ENCODE measurements at places on chromosomes 6 and 20.
A peak's percentile ranks its signal among the peaks of the same experiment; 100 is the strongest.

- DNase-seq = no peak
Measured at GRCh38 chr20:54017846-54018245, 52.5 kb downstream of the BCAS1 start.

GRCh38 chr20:49375170-49375569, 97.3 kb upstream of the ZNFX1 start:
- no peak for DNase-seq

- peak; percentile 40 for DNase-seq
Measured at GRCh38 chr6:1770968-1771723, 161.4 kb downstream of the FOXC1 start.

DNA sequence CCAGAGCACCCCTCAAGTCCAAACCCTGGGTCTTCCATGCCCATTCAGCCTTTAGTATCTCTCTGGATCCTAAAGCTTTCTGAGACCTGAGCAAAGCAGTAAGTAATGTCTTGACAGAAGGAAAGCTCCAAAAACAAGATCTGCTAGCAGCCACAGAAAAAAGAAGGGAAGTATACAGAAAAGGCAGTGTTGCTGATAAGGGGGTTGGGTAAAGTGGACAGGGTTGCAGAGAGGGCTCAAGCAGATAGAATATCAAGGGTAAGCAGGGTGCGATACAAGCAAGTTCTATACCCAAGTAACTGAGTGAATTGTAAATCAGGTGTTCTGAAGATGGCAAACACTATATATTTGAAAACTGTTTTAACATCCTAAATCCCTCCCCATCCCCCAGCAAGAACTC, 113.4 kb upstream of the CARMIL1 start:
- DNase-seq = no peak

DNA sequence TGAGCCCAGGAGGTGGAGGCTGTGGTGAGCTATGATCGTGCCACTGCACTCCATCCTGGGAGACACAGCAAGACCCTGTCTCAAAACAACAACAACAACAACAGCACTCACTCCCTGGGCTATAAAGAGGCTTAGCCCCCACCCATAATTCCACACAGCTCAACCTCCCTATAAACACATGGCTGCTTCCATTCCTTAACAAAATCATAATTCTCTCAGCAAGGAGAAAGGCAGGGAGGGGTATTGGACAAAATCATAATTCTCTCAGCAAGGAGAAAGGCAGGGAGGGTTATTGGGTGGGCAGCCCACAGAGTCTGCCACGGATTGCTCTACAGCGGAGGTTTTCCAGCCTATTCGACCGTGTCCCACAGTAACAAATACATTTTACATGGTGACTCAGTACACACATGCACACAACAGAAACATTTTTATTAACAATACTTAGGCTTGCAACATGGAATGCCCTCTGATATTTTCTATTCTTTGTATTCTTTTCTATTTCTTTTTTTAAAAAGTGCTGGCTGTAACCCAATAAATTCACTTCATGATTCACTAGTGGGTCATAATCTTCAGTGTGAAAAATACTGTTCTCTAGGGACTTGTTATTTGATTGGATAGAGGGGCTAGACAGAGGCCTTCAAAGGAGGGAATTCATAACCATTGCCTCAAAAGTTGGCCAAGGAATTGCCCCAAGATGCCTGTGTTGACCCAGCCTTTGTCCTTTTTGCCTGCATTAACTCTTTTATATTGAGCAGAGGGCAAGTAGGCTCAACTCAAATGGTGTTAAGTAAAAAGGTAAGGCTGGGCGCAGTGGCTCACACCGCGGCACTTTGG, 50.6 kb upstream of the ZMYND8 start:
- DNase-seq = no peak

- DNase-seq = no peak
Measured at GRCh38 chr6:26159357-26160273, 72.4 kb downstream of the HFE start.

- DNase-seq = no peak
Measured at GRCh38 chr6:56851074-56851473, 103.8 kb upstream of the BEND6 start.

GRCh38 chr6:45433533-45434380, 56.0 kb upstream of the SUPT3H start:
- no peak for DNase-seq

GRCh38 chr6:106281661-106282060, 43.9 kb downstream of the ATG5 start:
- no peak for DNase-seq

- no peak for DNase-seq
Measured at GRCh38 chr6:108937170-108937569, 88.9 kb downstream of the ARMC2 start.

DNA sequence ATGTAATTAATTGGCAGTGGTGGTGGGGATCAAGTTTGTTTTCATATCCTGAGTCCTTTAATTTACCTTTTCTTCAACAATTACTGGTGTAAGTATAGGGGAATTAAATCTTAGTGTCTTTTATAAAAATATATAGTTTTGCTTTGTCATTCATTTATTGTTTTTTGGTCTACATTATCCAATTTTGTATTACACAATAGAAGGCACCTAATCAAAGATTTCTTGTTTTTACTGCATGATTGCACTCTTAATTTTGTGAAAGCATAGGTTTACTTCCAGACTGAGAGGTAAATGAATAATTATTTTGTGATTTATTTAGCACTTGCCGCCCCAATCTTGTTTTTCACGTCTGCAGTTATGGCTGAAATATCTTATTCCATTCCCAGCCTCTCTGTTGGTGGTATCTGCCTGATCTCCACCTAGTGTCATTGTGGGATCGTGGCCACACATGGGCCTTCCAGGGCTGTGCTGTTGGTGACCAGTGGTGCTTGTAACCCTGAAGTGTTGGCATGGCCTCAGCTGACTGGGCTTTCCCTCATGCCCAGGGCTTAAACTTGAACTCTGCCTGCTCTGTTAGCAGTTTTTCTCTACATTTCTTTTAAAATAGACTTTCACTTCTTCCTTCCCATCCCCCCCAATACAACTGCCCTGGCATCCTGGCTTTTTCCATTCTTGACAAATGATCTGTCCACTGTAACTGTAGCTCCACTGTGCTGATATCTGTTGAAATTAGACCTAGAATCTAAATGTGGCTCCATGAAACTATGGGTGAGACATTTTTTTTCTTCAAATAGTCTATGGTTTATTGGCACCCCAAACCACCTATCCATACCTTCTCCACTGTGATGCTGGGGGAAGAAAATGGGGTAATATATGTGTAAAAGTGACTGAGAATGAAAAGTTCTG, 24.8 kb downstream of the E2F3 start:
- no peak for DNase-seq

DNA sequence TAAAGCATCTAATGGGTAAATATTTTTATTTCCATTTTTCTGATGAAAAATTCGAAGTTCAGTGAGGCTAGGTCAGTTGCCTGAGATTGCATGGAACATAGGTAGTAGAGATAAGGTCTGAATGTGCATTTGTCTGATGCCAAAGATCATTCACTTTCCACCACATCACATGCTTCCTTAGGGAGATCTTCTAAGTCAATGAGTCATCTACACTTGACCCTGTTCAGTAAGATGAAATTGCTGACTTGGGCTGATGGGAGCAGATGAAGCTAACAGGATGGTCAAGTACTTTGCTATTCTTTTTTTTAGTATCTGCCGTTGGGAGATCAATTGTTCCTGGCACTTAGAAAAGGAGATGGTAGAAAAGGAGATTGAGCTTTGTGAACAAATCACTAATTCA, 511.3 kb downstream of the PHF3 start:
- no peak for DNase-seq

- no peak for DNase-seq
Measured at GRCh38 chr6:39051399-39052122, 3.0 kb downstream of the GLP1R start.

- no peak for DNase-seq
Measured at GRCh38 chr6:53967415-53967814, 143.8 kb upstream of the MLIP start.

DNA sequence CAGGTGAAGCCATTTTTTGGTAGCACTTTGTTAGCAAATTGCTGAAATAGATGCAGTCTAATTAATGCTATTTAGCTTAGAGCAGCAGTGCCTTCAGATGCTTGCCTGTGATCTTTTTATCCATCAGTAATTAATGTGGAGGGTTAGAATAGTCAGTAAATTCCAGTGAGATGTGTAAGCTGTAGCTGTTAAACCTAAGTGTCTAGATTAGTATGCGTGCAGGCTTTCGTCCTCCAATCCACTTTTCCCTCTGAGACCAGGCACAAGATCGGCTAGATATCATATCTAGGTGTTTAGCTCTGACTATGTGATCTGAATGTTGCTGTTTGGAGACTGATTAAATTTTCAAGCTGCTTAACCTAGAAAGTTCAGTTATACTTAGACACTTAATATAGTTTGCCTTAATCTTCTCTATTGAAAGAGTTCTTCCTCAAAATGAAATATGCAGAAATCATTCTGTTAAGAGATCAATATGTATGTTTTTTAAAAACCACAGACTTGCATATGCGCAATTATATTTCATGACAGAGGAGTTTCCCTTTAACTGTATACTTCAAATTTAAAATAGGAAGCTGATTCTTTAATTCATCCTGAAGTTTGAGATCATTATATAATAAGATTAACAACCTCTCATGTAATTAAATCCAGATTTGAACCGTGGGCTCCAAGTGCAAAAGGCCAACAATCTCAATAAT, 41.2 kb downstream of the XRN2 start:
- no peak for DNase-seq

DNA sequence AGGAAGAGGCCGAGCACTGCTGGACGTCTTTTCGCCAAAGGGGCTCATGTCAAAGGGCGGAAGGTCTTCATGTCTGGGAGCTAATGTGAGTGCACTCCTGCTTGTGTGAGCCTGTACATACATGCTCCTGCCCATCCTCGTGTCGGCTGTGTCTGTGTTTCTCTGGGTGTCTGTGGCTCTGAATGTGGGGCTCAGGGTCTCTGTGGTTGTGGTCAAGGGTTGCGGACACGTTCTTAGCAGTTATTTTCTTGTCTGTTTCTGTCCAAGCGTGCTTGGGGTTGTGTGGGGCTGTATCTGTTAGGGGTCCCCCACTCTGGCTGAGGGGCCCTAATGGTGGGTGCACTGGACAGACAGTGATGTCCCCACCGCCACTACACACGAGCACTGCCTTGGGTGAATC, 2.9 kb downstream of the AVP start:
- DNase-seq = no peak

- DNase-seq = peak; percentile 33
Measured at GRCh38 chr6:32947552-32948465, 5.1 kb downstream of the HLA-DMA start.

DNA sequence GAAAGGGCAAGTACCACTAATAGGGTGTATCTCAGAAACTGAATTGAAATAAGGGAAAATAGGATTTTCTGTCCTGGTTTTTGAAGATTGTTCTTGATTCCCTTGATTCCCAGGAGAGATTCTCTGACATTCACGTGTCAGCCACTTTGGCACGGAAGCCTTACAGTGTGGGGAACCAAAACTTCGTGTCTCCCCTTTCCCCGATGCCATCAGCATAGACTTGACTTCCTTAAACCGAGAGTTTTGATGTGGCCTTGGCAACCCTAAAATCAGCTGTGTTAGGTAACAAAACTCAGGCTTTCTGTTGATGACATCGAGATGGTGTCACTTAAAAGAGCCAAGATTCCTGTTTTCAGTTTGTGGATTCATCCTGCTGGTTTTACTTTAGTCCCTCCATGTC, 7.5 kb downstream of the HMGN4 start:
- no peak for DNase-seq

All from stimulated activated CD4-positive, alpha-beta T cell treated with anti-CD3 and anti-CD28 coated beads, Interleukin-2, amount 100 ng/mL, for 24 hours (primary cell).